ENCODE measurements at places on chromosomes 5 and 9.
A peak's percentile ranks its signal among the peaks of the same experiment; 100 is the strongest.

- no peak for DNase-seq
Observed at GRCh38 chr5:122145906-122146305, 16.6 kb downstream of the ZNF474 start.

GRCh38 chr9:110464321-110464720, 115.2 kb downstream of the SVEP1 start:
- DNase-seq: peak; percentile 7

- DNase-seq: no peak
Observed at GRCh38 chr5:45093377-45093776, 284.6 kb downstream of the MRPS30 start.

DNA sequence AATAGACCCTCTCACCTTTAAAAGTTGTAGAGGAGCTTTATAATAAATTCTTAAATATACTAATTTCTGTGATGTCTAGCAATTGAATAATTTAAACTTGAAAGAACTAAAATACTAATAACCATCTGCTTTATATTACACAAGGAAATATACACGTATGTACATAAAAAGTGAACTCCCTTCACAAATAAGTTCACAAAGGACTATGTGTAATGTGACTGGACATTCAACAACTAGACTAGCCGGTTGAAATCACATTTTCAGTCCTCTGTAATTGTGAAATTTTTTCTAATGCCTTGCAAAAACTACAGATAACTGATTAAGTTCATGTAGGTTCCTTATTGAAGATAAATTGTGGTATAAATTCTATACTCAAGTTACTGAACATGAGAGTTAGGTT, 11.6 kb downstream of the NSA2 start:
- no peak for DNase-seq

- DNase-seq: no peak
Observed at GRCh38 chr9:1233568-1233967, 183.4 kb downstream of the DMRT2 start.

- DNase-seq: peak; percentile 89
Observed at GRCh38 chr5:119273391-119273839, 82.4 kb upstream of the TNFAIP8 start.

- DNase-seq: peak; percentile 61
Observed at GRCh38 chr9:125626187-125626586, 80.8 kb downstream of the MAPKAP1 start.

DNA sequence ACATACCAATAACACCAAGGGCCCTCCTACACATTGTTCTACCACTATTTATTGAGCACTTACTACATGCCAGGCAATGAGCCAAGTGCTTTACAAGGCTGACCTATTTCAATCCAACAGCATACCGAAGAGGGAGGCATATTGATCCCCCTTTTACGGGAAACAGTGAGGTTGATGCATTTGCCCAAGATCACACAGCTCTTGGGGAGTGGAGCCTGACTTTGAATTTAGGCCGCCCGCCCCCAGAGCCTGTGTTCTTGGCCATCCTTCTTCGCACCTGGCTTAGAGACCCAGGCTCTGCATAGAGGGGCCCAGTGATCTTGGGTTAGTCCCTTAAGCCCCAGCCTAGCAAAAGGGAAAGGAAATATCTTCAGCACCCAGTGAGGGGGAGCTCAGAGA, 158.1 kb upstream of the IER5L start:
- DNase-seq: no peak

DNA sequence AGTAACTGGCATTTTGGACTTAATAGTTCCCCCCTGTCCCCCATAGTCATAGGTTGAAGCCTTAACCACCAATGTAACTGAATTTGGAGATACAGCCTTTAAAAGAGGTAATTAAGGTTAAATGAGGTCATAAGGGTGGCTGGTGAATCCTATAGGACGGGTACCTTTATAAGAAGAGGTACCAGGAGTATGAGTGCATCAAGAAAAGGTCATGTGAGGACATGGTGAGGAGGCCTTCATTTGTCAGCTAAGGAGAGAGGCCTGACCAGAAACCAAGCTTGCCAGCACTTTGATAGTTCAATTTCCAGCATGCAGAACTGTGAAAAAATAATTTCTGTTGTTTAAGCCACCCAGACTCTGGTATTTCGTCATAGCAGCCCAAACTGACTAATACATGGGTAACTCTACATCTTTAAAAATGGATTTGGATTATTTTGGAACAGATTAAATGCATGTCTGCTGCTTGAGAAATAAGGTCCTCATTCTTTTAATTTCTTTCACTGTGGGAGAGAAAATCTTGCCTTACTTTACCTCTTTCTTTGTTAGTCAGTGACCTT, 9.7 kb downstream of the RASA1 start:
- DNase-seq: no peak

DNA sequence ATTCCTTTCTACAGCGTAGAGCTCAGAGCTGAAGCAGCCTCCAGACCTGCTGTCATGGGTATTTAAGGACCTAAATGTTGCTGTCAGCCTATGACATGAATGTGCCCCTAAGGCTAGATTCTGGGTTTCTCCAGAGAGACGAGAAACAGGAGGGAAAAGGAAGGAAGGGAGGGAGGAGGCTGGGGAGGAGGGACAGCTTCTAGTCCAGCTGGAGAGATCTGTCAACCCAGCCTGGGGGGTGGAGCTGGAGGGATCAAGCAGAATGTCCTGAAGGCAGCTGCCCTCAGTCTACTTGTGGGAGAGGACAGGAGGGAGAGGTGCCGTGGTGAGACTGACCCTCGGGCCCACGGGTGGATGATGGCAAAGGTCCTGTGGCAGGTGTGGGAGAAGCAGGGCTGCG, 1.1 kb upstream of the DBH start:
- DNase-seq: no peak

GRCh38 chr5:137672001-137672400, 63.9 kb downstream of the KLHL3 start:
- no peak for DNase-seq

DNA sequence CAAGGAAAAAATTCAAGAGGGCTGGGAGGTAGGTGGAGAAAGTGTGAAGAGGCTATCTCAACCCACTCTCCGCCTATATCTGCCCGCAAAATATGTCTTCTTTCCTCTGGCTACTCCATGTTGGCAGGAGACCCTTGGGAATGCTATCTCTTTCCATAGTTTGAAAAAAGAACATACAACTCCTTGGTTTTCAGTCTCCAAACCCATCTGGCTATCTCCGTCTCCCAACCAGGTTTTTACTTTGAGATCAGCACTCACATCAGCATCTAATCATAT, 109.9 kb upstream of the IFNE start:
- no peak for DNase-seq

- DNase-seq: peak; percentile 100
Observed at GRCh38 chr9:129068990-129069861, 11.7 kb upstream of the DOLPP1 start.

DNA sequence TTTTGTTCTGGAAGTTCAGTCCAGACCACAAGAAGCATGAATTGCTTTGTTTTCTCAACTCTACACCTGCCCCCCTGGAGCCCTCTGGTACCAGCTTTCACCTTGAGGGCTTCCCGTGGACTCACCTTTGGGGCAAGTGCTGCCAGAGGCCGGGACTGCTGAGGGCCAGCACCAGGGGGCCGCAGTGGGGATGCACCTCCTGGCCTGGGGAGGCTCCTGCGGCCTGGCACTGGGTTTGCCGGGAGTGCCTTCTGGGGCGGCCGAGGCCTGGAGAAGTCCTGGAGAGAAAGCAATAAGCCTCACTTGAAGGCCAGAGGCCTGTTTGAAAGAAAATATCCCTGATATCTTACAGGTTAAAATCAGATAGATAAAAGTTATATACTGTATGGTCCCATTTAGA, 21.7 kb downstream of the NIPAL4 start:
- DNase-seq: no peak

DNA sequence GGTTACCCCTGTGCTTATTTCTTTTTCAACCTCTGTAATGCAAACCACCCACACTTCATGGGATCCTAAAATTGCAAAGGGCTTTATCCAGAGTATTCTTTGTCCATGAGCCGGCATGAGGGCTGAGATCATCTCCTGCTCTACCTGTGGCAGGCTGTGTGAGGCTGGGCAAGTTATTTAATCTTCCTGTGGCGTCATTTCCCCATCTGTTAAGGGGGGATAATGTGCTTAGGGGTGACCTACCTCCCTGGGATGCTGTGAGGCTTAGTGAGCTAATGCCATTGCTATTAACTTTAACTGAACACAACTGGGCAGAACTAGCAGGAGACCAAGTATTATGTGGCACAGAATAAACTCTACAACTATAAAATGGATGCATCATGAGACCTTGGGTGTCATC, 17.0 kb downstream of the FRMPD1 start:
- DNase-seq: no peak

- DNase-seq: no peak
Observed at GRCh38 chr5:67200809-67201562, 4.4 kb upstream of the CD180 start.

DNA sequence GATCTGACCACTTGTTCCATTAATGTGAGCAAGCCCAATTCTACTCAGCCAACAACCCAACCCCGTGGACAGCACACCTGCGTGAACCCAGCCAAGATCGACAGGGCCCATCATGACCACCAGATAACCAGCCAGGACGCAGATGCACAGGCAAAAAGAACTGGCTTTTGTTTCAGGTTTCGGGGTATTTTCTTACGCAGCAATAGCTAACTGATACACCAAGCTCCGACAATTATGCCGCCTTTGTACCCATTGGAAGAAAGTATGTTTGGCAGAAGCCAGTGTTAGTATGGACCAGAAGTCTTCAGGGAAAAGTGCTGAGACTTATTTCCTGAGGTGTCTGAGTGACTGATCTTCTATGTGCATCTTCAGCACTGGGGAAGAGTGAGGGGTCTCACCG, 6.0 kb upstream of the ADAMTS16 start:
- no peak for DNase-seq

DNA sequence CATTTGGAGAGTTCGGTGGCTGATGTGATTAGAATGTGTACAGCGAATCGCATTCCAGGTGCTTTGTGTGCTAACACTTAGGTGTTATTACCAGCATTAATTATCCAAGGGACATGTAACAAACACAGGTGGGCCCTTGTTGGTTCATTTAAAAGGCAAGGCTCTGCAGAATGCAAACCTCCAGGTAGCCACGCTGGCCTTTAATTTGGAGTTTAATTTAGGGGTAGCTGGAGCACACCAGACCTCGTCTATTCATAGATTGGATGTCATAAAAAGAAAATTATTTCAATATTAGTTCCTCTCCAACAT, 191.1 kb downstream of the MAT2B start:
- no peak for DNase-seq

GRCh38 chr5:151067632-151068432, 13.0 kb downstream of the TNIP1 start:
- DNase-seq: no peak

DNA sequence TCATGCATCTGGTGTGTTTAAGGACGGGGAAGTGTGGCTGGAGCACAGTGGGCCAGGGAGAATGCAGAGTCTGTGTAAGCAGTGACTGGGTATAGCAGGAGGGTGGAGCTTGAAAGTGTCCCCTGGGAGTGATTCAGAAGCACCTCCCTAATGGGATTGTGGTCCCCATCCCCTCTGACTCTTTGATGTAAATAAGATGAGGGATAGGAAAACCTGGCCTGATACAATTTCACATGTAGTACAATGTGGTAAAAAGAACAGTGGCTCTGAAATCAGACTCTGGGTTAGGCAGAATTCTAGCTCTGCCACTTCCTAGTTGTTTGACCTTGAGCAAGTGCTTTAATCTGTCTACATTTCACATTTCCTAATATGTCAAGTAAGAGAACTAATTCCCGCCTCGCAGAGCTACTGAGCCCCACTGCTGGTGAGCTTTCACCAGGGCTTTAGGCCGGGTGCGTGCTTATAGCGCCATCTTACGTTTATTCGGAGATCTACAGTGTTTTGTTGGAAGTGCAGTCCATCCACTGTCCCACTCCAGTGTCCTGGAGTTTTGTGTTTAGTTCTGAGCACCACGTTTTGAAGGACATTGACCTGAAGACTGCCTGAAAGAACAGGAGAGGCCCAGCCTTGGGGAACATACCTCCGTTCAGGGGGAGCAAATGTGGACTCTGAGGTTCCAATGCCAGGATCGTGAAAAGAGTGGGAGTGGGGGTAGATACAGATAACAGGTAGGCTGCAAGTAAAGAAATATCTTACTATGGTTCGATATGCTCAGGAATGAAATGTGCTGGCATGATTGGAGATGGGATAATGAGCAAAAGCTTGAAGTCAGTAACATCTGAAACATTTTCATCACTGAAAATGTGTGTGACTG, 51.2 kb upstream of the TESK1 start:
- DNase-seq: peak; percentile 91

DNA sequence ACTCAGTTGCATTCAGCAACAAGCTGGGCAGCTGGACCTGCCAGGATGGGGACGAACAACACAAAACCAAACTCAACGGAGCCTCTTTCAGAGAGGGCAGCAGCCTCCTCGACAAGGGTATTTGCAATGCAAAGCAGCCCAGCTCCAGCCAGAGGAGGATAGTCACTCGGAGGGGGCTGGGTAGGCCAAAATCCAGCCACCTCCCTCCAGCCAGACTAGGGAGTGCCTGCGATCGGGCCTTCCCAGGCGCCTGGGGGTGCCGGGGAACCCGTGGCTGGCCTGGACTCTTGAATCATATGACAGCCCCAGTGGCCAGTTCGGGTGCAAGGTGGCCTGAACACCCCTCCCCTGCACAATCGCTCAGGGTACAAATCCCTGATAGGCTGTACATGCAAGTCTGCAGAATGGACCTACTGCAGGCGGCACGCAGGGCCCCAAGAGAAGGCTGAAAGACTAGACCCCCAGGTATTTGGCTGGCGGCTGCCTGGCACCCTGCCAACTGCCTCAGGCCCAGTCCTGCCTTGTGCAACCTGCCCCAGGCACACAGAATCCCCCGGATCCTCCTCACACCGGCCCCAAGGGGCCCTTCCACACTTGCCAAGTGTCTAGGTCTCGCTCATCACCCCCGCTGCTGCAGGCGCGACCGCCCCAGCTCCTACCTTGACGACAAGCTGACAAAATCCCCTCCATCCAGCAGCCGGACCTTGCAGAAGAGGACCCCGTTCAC, 1.3 kb downstream of the EEIG1 start:
- DNase-seq: peak; percentile 50

GRCh38 chr5:170496662-170497028, 7.2 kb upstream of the KCNIP1 start:
- DNase-seq: no peak

DNA sequence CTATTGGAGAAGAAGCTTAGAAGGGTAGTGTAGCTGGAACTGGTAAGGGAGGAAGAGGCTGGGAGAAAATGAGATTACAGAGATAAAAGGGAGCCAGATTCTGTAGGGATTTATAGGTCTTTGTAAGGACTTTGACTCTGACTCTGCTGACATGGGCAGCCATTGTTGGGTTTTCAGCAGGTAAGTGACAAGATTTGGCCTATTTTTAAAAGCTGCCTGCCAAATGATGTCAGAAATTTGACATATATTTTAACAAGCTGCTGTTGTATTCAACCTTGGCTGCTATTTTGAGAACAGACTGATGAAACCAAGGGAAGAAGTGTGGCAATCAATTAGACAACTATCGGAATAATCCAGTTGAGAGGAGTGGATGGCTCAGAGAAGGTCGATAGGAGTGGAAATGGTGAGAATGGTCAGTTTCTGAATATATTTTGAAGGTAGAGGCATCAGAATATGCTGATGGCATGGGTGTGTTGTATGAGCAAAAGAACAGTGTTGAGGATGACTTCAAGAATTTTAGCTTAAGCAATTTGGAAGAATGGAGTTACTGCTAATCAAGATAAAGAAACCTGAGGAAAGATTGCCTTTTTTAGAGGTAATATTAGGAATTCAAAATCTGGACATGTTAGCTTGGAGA, 56.8 kb downstream of the KCTD16 start:
- no peak for DNase-seq

GRCh38 chr9:124348363-124348762, 66.9 kb downstream of the PSMB7 start:
- DNase-seq: no peak

Data from hematopoietic multipotent progenitor cell treated with erythropoietin and hydrocortisone succinate and interleukin-3 and kit ligand, for 4 days (in vitro differentiated cells).